Right renal pelvis (tissue), 4 donors: ENCODE measurements at places on chromosomes 7 and 10.

DNA sequence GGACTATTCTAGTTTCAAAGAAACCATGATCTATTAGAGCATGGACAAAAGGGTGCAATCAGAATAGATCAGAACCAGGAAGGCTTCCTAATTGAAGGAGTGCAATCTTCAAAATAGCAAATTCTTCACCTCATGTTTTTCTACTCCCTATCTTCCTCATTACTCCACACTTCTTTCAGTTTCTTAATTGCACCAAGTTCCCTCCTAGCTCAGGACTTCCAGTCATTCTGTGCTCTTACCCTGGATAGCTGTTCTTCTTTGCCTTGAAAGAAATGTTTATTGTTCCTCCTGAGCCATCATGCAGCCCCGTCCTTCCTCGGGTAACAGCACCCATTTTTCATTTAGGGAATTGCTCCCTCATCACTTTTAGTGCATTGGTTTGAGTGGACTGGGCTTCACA, 23.1 kb downstream of the TRPV5 start:
- no peak for DNase-seq

GRCh38 chr10:70323138-70323696, 39.4 kb upstream of the NPFFR1 start:
- DNase-seq, result no peak

GRCh38 chr7:154610903-154611302, 392.0 kb downstream of the PAXIP1 start:
- DNase-seq, result no peak

DNA sequence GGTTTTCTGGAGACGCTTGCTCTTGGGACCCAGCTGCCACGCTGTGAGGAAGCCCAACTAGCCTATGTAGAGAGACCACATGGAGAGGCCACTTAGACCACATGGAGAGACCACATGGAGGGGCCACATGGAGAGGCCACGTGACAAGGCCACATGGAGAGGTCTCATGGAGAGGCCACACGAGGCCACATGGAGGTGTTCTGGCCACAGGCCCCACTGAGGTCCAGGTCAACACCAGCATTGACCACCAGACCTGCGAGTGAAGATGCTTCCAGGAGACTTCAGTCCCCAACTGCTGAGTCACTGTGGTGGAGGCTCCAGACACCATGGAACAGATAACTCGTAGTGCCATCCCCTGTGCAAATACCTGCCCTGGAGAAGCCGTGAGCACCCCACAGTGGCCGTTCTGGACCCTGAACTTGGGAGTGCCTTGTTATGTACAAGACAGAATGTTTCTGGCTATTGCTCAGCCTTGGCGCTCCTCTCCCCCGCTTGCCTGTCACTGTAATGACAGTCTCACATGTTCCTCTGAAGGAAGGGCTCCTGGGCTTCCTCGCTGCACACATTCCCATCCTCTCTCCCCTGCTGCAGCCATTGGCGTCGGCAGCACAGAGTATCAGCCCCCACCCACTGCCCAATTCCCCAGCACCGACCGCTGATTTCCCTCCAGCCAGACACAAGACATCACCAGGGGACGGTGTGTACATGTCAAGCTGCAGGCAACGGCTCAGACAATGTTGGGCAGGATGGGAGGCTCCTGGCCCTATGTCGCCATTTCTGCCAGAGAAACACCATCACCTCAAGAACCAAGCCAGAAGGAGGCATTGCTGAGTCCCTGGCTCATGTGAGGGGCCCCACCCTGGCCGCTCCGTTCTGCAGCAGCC, 49.0 kb upstream of the TNRC18 start:
- DNase-seq, result no peak

GRCh38 chr10:12902851-12903358, 98.6 kb downstream of the CCDC3 start:
- DNase-seq, result no peak

- DNase-seq, result no peak
Measured at GRCh38 chr10:4231439-4231838, 446.4 kb upstream of the KLF6 start.

DNA sequence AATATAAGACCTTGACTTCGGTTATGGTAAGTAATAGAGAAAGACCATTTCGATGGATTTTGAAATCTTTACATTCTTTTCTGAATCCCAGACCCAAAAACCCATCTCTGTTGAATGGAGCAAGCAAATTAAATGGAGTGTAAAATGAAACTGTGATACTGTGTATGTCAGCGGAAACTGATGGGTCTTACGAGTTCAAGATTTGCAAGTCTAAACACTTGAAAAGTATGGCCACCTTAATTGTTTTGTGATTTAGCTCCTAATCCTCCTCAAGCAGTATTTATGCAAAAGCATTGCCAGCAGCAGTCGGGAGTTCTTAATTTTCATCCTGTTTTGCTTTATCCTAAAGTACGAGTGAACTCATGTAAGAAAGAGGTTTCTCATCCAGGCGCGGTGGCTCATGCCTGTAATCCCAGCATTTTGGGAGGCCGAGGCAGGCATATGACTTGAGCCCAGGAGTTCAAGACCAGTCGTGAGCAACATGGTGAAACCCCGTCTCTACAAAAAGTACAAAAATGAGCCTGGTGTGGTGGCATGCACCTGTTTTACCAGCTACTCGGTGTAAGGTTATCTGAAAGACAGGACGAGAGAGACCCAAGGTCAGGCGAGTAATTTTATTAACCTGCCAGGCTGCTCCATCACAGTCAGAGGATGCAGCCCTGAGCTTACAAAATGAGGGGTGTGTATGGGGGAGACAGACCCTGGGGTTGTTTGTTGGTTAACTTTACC, 5.8 kb upstream of the DHTKD1 start:
- DNase-seq, result no peak

- DNase-seq, result no peak
Measured at GRCh38 chr7:33582104-33582503, 323.2 kb upstream of the BMPER start.

DNA sequence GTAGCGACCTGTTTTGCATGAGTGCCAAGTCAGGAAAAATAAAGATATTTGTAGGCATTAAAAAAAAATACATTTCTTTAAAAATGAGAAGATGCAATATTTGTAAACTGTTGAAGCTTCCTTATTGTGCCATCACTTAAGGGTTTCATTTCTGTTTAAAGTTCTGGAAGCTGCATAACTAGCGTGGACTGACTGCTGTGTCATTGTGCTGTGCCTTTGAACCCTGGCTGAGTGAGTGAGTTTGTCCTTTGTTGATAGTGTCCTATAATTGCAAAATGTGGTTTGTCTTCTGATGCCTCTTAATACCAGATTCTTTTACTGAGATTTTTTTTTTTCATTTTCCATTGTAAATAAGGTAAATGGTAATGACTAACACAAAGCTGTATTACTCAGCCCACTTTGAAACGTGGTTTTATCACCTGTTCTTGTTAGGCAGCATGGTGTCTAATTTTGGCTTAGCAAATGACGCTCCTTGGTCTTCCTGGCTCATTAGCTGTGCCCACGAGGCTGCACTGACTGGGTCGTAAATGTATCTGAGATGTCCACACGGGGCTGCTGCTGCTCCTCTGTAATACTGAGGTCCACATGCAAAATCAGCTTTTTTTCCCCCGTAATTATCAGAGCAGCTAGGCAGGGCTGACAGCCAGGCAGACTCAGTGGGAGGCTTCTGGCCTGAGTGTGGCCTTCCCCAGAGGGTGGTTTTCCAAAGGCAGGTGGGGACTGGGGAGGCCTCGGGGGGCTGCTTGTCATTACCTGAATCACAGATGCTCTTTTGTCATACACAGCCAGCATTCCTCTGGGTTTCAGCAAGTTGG, 14.8 kb downstream of the ZSCAN25 start:
- DNase-seq, result no peak

DNA sequence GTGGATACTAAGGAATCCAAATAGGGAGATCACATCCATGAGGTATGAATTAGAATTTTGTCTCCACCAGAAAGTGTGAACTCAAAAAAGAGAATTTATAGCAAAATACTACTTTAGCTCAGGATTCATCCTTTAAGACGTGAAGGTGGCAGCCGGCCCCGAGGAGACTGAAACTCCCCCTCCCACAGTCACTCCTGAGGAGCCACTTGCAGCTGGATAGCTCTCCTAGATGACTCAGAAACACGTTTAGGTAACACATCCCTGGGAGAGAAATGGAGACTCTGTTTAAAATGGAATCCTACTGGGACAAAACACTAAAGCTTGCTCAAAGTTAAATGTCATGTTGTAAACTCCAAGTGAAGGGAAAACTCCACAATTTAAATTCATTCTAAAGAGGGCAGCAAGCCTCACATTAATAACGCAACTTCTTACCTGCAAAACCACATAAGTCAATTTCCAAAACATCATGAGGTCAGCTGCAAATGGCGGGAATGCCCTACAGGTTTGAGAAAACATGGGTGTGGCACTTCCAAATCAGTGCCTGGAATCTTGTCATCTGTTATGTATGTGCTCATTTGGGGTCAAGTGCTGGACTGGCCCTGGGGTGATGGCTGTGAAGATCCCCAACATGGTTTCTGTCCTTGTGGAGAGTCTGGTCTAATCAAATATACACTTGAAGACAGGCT, 46.2 kb downstream of the ICA1 start:
- DNase-seq, result no peak

DNA sequence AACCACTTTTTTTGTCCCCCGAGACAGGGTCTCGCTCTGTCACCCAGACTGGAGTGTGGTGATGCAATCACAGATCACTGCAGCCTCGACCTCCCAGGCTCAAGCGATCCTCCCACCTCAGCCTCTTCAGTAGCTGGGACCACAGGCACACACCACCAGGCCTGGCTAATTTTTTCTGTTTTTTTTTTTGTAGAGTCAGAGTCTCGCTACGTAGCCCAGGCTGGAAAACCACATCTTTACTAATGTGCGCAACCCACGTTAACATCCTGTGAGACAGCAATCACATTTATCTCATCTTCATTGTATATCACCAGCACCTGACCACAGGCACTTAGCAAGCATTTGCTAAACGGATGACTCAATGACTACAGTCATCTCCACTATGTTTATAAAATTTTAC, 77.8 kb upstream of the ATP6V0A4 start:
- DNase-seq, result no peak

DNA sequence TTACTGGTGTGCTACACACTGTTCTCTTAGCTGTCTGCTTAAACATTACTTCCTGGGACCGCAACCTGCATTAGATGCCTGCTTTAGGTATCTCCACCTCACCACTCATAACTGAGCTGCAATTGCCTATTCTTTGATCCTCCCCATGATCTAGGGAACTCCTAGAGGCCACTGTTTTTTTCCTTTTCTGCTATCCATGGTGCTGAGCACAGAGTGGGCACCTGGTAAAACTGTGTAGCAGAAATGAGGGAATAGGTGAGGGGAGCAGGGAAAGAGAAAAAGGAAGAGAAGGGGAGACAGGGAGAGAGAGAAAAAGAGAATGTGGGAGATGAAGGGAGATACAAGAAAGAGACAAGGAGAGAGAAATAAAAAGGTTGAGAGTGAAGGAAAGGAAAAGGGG, 434.9 kb downstream of the ADRA2A start:
- DNase-seq, result no peak

- no peak for DNase-seq
Measured at GRCh38 chr7:101927802-101928201, 110.4 kb downstream of the CUX1 start.

GRCh38 chr10:24695452-24695851, 28.2 kb downstream of the ARHGAP21 start:
- DNase-seq, result no peak

- peak; percentile 22 for DNase-seq
Measured at GRCh38 chr7:116772423-116772863, 89.9 kb upstream of the CAPZA2 start.

GRCh38 chr10:66811211-66811610, 114.6 kb upstream of the LRRTM3 start:
- DNase-seq, result no peak

DNA sequence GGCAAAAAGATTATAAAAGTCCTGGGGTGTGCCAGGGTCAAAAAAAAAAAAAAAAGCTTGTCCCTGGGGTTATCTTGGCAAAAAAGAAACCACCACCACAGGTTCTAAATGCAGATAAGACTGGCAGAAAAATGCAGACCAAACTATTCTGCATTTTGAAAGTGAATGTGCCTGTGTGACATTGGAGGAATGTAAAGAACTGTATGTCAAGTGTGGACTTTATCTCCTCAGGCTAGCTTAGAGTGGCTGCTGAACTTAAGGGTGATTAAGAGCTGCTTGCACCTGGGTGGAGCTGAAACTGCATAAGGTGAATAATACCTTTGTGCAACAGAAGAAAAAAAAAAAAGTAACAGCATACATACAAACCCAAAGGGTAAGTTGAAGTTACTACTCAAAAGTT, 1.3 kb upstream of the NAPEPLD start:
- no peak for DNase-seq

DNA sequence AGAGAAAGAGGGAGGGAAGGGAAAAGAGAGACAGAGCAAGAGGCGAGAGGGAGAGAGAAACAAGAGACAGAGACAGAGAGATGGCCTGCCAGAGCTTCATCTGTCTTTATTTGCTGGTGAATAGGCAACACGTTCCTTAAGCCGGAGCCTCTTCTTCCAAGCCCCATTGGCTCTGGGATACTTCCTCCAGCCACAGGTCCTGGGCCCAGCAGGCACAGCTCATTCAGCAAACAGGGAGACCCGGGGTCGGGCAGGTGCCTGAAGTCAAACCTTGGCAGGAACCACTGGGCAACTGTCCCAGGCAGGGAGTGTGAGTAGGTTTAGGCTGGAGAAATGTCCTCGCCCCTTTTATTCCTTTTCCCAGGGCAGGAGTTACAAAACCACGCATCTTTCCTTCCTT, 68.2 kb downstream of the MYL10 start:
- DNase-seq, result no peak

DNA sequence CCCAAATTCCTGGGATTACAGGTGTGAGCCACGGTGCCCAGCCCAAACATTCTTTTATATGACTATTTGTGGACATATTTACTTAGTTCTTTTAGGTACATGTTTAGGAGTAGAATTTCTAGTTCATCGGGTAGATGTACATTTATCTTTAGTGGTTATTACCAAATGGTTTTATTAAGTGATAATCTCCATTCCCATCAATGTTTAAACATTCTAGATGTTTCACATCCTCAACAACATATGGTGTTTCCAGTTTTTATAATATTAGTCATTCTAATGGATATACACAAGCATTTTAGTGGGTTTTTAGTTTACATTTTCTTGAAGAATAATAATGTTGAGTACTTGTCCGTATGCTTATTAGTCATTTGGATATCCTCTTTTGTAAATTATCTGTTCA, 131.7 kb downstream of the RTKN2 start:
- no peak for DNase-seq

GRCh38 chr10:60339757-60340156, 49.9 kb downstream of the ANK3 start:
- no peak for DNase-seq

GRCh38 chr10:49627644-49628247, 13.9 kb downstream of the CHAT start:
- no peak for DNase-seq

DNA sequence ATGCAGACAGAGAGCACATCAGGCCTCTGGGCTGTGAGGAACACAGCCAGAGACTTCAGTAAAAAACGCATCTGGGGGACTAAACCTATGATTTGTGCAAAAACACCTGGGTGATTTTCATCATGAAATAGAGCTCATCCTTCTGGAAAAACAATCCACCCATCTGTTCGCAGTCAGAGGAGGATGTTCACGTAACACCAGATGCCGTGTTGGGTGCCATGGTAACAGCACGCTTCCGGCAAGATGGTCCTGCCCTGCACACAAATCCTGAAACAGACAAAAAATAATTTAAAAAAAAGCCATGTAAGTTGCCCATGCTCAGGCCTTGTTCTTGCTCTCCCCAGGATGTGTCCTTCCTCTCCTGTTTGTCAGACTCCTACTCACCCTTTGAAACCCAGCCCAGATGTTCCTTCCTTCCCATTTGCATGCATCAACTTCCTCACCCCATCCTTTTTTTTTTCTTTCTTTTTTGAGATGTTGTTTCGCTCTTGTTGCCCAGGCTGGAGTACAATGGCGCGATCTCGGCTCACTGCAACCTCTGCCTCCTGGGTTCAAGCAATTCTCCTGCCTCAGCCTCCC, 28.3 kb upstream of the GNA12 start:
- DNase-seq, result no peak

- DNase-seq, result peak; percentile 44
Measured at GRCh38 chr7:45089341-45089891, 647 bp upstream of the NACAD start.
